AML-193 (cell line): ENCODE measurements at places on chromosomes 3 and 15.
A peak's percentile ranks its signal among the peaks of the same experiment; 100 is the strongest.

- no peak for DNase-seq
These were observed 588.4 kb downstream of the UNC13C start for GRCh38 chr15:54566654-54567053.

DNA sequence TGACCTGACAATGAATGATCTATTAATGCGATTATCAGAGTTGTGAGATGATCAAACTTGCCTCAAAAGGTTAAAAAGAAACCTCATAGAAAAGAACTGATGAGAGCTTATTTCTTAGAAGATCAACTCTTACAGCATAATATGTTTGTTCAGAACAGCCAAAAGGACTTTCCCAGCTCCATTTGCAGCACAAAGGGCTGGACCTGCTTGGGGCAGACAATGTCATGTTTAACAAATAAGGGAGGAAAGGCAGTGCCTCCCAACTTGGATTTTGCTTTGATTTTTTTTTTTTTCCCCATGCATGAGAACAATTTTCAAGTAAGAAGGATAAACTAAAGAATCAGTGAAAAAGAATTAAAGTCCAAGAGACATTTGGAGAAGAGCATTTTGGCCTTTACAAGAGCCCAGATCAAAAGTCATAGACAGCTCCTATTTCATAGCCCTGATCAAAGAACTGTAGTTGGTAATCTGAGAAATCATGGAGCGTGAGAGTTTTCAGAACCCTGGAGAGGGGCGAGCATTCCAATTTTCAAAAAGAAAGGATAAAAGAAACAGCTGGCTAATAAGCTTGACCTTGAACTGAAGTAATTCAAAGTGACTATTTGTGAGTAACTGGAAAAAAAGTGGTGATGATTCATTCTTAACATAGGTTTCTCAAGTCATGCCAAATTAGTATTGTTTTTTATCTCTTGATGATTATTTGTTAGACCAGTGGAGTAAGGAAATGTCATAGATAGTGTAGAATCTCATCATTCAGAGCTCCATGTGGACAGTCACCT is 136.0 kb upstream of the CFAP20DC start:
- no peak for DNase-seq

- DNase-seq, result peak; percentile 32
These were observed 857 bp downstream of the AEN start for GRCh38 chr15:88621789-88622604.

DNA sequence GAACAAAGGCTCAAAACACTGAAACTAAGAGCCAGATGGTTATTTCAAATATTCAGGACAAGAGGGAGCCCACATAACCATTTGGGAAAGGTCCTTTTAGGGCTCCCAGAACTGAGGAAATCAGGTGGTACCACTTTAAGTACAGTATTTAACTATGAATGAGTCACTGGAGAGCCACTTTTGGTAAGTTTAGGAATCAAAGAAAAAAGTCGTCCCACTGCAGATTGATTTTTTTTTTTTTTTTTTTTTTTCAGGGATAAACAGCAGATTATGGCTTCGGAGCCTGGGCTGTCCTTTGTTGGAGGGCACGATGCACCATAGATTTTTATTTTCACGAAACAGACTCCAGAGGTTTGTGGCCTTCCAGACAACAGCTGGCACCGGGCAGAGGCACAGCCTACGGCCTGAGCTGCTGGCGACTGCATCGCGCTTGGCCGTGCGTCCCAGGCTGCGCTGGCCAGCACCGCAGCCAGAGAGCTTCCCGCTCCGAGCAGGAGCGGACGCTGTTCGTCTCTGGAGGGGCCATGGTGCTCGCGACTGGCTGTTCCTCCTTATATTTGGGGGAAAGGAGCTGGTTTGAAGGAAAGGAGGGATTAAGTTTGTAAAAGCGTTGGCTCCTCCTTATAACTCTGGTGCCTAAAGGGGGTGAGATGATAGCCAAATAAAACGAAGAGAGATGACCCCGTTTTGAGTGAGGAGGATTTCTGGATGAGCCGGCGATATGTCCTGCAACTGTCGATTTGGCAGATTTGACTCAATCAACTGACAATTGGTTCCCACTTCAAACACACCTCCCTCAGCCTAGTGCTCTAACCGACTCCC is 152.9 kb upstream of the GOLIM4 start:
- DNase-seq, result no peak

DNA sequence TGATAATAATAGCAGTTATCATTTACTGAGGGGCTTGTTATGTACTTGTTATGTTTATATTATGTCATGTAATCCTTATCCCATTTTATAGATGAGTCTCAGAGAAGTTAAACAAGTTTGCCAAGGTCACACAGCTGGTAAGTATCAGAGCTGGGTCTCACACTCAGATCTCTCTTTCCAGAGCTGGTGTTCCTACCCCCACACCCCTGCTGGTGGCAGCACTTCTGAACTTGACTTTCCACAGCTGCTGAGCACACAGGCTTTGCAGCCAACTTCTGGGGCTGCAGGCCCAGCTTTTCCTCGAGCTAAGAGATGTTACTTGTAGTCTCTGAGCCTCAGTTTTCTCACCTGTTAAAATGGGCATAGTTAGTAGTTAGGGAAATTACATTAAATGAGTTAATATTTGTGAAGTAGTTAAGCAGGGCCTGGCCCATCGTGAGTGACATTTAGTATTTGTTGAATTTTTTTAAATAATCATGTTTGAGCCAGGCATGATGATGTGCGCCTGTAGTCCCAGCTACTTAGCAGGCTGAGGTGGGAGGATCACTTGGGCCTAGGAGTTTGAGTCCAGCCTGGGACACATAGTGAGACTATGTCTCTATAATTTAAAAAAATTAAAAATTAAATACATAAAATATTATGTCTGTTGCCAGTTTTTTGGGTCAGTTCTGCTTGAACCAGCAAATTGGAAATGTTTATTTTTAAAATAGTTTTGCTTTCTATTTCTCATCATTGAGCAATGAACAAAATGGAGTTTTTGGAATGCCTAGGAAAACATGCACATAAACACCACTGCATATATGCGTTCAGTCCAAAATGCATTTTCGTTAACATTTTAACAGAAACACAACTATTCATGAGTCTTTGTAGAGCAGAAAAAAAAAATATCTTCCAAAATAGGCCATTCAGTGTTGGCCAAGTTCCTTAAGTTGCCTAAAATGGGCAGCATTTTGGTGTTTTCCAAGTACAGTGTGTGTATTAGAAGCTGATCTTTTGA is 87.3 kb downstream of the SMAD6 start:
- peak; percentile 50 for DNase-seq

- DNase-seq, result no peak
These were observed 172.4 kb downstream of the PDE8A start for GRCh38 chr15:85154061-85154460.

- no peak for DNase-seq
These were observed 2.2 kb downstream of the POLG start for GRCh38 chr15:89332446-89332845.
